Activated T-cell treated with anti-CD3 and anti-CD28 coated beads, Interleukin-2, amount 50 U/mL, for 1 hour (primary cell): ENCODE measurements at places on chromosomes 1 and 21.

DNA sequence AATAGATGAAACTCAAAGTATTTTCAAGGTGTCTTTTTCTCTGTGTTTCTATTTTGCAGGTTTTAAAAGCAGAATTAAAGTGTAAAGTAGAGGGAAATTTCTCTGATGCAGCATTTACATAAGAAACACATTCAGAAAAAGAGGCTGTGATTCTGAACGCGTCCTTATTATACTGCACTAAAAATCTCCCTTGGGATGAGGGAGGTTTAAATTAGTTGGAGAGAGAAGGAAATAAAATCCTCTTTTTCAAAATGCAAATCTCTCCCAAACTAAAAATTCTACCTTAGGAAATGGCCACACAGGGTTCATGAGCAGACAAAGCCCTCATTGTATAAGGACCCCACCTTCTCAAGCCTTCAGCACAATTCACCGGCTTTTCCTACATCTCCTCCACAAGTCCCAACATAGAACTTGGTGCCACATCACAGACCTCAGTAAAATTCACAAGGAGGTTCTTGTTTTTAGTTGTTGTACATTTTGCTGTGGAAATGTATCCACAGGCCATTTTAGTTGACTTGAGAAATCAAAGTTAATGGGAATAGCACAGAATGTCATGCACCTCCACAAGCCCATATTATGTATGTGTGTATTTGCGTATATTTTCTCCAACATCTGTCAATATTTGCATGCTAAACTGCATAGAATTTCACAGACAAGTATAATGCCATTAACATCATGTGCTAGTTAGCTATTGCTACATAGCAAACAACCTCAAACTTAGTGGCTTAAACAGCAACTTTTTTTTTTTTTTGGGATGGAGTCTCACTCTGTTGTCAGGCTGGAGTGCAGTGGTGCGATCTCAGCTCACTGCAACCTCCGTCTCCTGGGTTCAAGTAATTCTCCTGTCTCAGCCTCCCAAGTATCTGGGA, 59.8 kb downstream of the MAB21L3 start:
- no peak for DNase-seq

GRCh38 chr21:27480841-27481261, 514.0 kb upstream of the ADAMTS5 start:
- DNase-seq = no peak

DNA sequence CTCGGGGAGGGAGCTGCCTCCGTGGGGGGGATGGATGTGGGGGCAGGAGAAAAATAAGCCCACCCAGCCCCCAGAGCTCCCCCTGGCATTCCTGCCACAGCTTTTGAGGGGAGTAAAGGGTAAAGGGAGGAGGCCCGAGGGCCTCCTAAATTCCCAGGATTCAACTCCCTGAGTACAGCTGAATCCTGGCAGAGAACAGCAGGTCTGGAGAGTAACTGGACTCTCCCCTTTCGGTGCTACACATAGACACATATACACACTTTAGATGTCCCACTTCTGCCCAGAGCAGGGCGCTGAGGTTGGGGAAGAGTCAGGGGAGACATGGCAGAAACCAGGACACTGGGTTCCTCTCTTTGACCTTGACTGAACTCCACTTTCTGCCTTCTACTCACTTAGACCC, 3.0 kb downstream of the KIRREL1 start:
- no peak for DNase-seq

GRCh38 chr1:16155537-16156410, at the start of gene EPHA2:
Gene EPHA2 (minus strand): TSS chr1:16156069. CDS start chr1:16155932, 137 bp downstream.
- DNase-seq = peak; percentile 39

- DNase-seq = no peak
Observed at GRCh38 chr1:45607404-45608074, 16.3 kb downstream of the CCDC17 start.

GRCh38 chr21:26710155-26710554, 135.1 kb downstream of the ADAMTS1 start:
- DNase-seq = no peak

- no peak for DNase-seq
Observed at GRCh38 chr1:233251201-233251720, 44.3 kb downstream of the PCNX2 start.

GRCh38 chr1:18324246-18324645, 156.5 kb upstream of the KLHDC7A start:
- no peak for DNase-seq

GRCh38 chr1:227901906-227902640, 45.7 kb downstream of the WNT9A start:
- no peak for DNase-seq

- peak; percentile 60 for DNase-seq
Observed at GRCh38 chr1:6448749-6449631, 17.0 kb downstream of the TNFRSF25 start.

- DNase-seq = no peak
Observed at GRCh38 chr1:76677416-76678405, 189.6 kb upstream of the ST6GALNAC5 start.

DNA sequence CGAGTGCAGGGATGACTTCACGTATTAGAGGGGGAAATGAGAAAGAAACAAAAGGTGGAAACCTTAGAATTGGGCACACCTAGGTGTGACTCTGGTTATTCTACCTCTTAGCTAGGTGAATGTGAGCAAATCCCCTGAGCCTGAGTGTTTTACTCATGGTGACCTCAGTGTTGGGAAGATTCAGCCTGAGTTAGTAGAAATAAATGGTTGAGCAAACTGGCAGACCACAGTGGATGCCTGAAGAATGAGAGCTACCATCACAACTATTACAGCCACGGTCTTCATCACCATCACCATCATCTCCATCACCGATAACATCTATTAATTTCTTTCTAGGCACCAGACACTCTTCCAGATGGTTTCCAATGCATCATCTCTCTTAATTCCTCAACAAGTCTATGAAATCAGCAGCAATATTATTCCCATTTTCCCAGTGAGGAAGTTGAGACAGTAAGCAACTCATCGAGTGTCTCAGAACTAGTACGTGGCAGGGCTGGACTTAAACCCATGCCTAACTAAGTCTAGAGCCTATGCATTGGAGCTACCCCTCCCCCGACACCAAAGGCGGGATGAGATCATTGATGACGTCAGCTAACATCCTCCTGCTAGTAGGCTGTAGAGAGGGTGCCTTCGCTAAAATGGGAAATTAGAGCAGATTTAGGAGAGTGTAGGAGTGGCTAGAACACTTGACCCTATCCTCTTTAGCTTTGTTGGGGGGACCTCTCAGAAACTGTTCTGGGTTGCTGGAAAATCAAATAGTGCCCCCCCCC, 7.9 kb upstream of the KAZN start:
- DNase-seq = no peak

DNA sequence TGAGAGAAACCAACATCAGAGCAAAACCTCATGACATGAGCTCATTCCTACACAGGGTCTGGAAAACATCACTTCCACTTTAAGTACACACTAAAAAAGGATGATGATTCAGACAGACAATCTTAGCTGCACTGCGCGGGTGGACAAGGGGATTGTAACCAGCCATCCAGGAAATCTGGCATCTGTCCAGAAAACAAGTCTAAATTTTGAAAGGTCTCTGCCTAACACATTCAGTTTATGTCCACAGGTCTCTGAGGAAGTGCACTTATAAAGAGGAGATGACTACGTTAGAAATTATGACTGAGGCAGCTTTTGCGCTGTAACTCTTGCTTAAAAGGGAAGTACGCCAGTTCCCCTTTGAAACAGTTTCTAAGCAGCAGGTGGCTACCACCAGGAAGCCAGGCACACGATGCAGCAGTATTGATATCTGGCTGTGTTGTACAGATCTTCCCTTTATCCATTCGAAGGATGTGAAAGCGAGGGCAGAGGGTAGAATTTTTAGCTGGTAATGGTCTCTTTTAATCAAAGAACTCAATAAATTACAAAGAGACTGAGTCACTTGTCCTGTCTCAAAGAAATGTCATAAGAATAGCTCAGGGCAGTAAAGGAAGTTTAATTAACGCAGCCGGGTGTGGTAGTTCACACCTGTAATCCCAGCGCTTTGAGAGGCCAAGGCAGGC, 128.0 kb downstream of the SETD4 start:
- DNase-seq = no peak

DNA sequence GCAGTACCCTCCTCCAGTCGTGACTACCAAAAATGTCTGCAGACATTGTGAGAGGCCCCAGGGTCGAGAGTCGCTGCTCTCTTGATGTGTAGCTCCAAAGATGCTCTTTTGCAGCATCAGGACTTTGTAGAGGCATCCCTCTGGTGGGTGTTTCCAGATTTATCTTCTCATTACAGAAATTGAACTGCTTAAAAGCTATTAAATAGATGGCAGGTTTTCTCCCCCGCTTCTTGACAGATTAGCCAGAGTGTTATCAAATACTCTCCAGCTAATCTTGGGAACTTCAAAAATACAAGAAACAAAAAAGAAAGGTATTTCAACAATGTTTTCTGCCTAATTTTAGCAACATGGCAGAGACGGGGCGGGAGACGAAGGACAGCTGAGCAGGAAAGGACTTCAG, 265.2 kb downstream of the KIF26B start:
- DNase-seq = no peak

GRCh38 chr1:210937846-210938245, 196.1 kb downstream of the KCNH1 start:
- DNase-seq = no peak

- DNase-seq = no peak
Observed at GRCh38 chr1:100626397-100626796, 88.5 kb downstream of the GPR88 start.

GRCh38 chr1:220013497-220013896, 32.8 kb downstream of the EPRS1 start:
- DNase-seq = no peak

GRCh38 chr1:194394676-194395075, 1208.3 kb upstream of the B3GALT2 start:
- DNase-seq = no peak

DNA sequence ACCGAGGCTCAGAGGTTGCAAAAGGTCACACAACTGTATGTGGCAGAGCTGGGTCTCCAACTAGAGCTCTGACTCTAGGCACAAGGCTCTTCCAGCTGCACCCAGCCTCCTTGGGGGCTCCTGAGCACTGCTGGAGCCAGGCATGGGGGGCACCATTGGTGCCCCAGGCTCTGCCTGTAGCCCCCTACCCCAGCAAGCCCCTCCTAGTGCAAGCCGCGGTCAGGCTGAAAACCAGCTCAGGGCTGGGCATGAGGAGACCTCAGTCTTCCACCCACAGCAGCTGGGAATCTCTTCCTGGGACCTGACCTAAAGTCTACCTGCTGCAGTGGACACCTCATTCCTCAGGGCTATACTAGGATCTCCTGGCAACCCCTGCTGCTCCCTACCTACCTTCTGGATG, 14.6 kb downstream of the TNNT2 start:
- DNase-seq = no peak

GRCh38 chr1:87963556-87963955, 634.9 kb downstream of the LMO4 start:
- DNase-seq = no peak
